NCI-H1092 treated with DMSO at 0.1 percent for 48 hours (cell line): ENCODE measurements at places on chromosomes 6 and 20.

DNA sequence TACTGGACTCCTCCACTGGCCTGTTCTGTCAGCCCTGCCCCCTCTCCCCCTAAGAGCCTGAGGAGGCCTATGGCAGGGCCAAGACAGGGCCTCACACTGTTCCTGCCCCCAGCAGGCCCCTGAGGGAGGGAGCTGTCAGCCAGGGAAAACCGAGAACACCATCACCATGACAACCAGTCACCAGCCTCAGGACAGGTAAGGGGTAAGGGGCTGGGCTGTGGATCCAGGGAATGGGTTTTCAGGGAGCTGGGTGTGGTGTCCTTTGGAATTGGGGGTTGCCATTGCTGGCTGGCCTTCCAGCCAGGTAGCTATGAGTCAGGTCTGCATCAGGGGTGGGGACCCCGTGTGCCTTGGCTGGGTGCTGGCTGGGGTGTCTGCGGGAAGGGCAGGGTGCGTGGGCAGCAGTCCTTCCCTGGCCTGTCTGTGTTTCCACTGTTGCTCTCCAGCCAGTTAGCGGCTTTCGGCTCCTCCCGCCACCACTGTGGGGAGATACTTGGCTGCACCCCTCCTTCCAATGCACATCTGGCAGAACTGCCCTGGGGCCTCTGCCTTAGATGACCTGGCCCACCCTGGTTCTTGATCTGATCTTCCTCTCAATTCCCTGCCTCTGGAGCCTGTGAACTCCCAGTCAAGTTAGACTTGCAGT, 3.9 kb downstream of the SLC29A1 start:
- no peak for DNase-seq

- peak; percentile 75 for DNase-seq
Measured at GRCh38 chr20:21520702-21521595, 7.1 kb upstream of the NKX2-2 start.

DNA sequence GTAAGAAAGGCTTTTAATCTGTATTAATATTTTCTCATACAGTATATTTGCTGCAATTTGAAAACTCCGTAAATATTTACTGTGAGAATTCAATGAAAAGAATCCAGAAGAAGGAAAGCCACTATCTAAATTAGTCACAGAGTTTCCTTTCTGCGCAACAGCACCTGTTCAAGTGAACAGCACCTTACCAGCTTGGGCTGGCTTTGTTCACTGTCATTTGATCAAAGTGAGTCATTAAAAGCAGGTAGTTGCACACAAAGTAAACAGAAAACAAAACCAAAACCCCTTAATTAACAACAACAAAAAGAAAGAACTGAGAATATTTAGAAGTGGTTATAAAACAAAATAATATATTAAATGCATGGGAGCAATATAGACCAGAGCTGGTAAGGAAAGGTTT, 12.8 kb downstream of the SMLR1 start:
- no peak for DNase-seq

GRCh38 chr20:42441196-42441863, 748.4 kb downstream of the PTPRT start:
- DNase-seq = no peak

GRCh38 chr6:50442531-50443040, 270.7 kb upstream of the TFAP2D start:
- DNase-seq = no peak

DNA sequence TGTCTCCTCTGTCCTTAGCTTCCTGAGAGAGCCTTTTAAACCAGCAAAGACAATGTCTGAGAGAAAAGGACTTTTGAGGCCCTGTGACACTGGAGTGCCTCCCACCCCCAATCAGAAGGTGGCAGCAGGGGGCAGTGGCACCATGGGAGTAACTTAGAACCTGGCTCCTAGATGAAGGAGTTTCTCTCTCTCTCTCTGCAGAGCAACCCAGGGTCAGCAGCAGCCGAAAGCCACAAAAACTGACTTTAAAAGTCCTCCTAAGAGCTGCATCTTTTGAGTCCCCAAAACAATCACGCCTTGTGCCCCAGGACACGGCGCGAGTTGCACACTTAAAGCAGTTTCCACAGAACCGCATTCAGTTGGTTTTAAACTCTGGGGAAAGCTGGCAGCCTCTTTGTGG, 5.3 kb upstream of the TCP11 start:
- peak; percentile 23 for DNase-seq

- no peak for DNase-seq
Measured at GRCh38 chr20:1134355-1134754, 16.0 kb downstream of the PSMF1 start.

GRCh38 chr20:29874476-29875202, 1382.8 kb upstream of the DEFB115 start:
- DNase-seq = no peak

- DNase-seq = no peak
Measured at GRCh38 chr6:6843057-6843627, 254.6 kb downstream of the LY86 start.
